ENCODE measurements at places on chromosomes 11 and 22.
A peak's percentile ranks its signal among the peaks of the same experiment; 100 is the strongest.

- DNase-seq = no peak
These were observed 160.5 kb downstream of the NCAM1 start for GRCh38 chr11:113121746-113122145.

- no peak for DNase-seq
These were observed 16.1 kb upstream of the PIM3 start for GRCh38 chr22:49944399-49944891.

DNA sequence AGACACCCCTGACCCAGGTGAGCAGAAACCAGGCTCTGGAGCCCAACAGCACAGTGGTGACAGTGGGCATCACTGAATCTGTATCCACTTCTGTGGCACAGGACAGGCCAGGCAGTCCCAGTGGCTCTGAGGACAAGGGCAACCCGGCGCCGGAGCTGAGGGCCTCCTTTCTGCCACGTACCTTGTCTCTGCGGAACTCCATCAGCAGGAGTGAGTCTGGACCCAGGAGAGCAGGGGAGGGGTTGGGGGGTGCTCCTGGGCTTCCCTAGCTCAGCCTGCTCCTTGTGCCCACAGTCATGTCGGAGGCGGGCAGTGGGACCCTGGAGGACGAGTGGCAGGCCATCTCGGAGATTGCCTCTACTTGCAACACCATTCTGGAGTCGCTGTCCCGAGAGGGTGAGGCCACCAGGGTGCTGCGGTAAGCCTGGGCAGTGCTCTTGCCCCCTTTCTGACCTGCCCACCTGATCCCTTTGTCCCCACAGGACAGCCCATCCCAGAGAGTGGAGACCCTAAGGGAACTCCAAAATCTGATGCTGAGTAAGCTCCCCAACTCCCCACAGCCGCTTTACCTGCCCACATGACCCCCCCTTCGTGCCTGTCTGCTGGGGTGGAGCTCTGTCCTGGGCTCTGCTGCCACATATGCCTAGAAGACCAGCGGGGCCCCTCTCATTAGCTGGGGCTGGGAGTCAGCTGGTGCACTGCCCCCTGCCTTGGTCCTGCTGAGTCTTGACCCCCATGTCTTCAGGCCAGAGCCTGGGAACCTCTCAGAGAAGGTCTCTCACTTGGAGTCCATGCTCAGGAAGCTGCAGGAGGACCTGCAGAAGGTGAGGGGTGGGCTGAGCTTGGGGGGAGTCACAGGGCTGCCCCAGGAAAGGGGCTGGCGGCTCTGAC is 12.0 kb downstream of the SIPA1 start:
- no peak for DNase-seq

- DNase-seq = peak; percentile 60
These were observed 34.7 kb downstream of the RNF169 start for GRCh38 chr11:74783241-74783871.

- peak; percentile 62 for DNase-seq
These were observed 38.7 kb upstream of the RCN1 start for GRCh38 chr11:32052215-32052614.

GRCh38 chr11:92765965-92766371 is 203.5 kb upstream of the MTNR1B start:
- no peak for DNase-seq

DNA sequence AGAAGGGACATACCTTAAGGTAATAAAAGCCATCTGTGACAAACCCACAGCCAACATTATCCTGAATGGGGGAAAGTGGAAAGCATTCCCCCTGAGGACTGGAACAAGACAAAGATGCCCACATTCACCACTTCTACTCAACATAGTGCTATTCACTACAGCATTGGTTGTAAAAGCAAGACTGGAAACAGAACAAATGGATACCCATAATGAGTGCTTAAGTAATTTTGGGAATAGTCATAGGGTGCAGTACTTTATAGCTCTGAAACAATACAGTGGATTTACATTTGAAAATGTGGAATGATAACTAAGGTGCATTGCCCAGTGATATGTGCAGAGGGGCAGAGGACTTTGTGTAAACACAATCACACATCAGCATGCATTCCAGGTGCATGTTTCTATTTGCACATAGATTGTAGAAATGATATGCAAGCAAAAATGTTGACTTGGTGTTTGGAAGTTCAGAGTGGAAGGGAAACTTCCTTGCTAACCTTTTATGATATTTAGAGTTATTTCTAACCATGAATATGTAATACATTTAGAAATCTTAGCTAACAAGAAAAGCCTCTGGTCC is 112.3 kb downstream of the IGLL1 start:
- DNase-seq = no peak

DNA sequence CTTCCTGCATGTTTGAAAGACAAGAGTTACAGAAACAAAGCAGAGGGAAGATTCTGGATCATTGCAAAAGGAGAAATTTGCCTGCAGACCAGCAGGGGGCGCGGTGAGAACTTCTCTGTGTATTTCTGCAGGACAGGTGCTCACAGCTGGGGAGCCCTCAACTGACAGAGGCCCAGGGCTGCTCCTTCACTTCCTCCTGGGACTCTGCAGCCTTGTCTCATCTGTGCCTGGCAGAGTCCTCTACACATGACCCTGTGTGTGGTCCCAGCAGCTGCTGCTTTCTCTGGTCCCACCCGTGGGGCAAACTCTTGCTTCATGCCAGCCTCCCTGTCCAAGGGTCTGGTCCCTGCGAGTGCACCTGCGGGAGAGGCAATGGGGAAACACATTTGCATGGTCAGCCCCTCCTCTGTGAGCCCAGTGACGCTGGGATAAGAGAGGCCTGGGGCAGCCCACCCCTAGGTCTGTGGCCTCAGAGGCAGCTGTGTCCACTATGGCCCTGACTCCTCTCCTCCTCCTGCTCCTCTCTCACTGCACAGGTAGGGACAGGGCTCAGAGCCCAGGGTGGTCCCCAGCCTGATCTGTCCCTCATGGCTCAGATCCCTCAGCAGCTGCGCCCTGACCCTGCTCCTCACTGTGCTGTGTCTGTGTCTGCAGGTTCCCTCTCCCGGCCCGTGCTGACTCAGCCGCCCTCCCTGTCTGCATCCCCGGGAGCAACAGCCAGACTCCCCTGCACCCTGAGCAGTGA is 43.2 kb upstream of the VPREB1 start:
- DNase-seq = no peak

GRCh38 chr11:73866095-73866579 is 10.5 kb downstream of the COA4 start:
- DNase-seq = no peak

Measured in activated CD4-positive, alpha-beta T cell treated with anti-CD3 and anti-CD28 coated beads, Interleukin-2, Interleukin-4, amounts not matched to agents 100 ng/mL and 50 ng/mL, durations not matched to agents 16 hours and 8 hours (primary cell).